ENCODE measurements at places on chromosomes 11 and 22.

GRCh38 chr11:9250139-9250582, 15.0 kb downstream of the DENND5A start:
- no peak for DNase-seq

- no peak for DNase-seq
These were observed 39.0 kb downstream of the DDX10 start for GRCh38 chr11:108703916-108704315.

- peak; percentile 34 for DNase-seq
These were observed 273.3 kb downstream of the BUD13 start for GRCh38 chr11:116499396-116500003.

- no peak for DNase-seq
These were observed 5.3 kb upstream of the CREB3L1 start for GRCh38 chr11:46271875-46272815.

DNA sequence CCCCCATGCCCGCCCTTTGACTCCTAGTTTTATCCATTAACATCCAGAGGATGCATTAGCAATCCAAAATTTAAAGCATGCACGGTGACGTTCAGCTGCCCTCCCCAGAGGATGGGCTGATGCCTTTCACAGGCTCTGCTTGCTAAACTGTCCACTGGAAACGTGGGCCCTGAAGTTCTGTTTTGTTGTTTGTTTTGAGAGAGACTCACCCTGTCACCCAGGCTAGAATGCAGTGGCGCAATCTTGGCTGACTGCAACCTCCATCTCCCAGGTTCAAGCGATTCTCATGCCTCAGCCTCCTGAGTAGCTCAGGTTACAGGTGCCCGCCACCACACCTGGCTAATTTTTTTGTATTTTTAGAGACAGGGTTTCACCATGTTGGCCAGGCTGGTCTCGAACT, 39.3 kb downstream of the NFRKB start:
- no peak for DNase-seq

DNA sequence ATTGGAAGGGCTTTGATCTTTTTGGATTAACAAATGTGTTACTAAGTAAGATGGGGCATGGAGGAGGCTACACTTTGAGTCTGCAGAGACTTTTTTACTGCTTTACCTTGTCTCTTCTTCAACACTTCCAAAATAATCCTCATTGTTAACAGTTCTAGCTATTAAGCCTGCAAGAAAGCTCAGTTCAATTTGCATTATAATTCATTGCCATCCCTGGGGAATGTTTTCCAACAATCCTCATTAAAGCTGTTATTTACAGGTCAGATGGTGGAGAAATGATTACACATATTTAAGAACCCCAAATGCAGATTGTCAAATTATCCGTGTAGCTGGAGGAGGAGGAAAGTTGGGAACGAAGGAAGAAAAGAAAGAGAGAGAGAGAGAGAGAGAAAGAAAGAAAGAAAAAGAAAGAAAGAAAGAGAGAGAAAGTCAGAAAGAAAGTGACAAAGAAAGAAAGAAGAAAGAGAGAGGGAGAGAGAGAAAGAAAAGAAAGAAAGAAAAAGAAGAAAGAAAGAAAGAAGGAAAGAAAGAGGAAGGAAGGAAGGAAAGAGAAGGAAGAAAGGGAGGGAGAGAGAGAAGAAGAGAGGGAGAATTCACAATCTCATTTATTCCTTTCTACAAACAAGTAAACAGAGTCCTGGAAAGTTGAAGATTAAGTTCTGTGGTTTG, 443.9 kb downstream of the INSC start:
- DNase-seq, result no peak

DNA sequence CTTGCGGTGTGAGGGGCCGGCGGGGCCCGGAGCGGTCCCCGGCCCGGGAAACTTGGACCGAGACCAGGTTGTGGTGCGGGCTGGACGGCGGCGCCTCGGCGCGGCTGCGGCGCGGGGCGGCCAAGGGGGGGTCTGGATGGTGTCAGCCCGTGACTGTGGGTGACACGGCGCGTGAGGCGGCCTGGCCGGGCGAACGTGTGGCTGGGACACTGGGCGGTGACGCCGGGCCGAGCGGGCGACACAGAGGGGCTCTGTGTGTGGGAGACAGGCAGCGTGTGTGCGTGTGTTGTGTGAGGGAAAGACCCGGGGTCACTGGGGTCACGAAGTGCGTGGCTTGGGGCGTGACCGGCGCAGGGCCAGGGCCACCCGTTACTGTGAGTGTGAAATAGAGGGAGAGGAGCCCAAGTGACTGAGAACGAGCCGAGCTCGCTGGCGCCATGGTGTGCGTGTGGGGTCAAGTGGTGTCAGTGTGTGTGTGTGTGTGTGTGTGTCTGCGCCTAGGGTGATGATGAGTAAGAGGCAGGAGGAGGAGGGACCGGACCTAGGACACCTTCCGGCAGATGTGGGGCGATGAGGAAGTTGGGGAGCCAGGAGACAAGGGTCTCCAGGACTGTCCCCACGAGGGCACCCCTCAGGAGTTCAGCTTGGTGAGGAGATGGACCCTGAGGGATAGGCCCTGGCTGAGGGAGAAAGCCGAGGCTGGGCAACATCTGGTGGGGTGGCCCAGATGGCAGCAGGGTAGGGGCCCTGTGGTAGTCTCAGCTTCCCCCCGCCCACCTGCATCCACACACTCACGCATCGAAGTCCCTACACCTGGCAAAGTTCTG, 817 bp downstream of the RELT start:
- DNase-seq, result peak; percentile 59

DNA sequence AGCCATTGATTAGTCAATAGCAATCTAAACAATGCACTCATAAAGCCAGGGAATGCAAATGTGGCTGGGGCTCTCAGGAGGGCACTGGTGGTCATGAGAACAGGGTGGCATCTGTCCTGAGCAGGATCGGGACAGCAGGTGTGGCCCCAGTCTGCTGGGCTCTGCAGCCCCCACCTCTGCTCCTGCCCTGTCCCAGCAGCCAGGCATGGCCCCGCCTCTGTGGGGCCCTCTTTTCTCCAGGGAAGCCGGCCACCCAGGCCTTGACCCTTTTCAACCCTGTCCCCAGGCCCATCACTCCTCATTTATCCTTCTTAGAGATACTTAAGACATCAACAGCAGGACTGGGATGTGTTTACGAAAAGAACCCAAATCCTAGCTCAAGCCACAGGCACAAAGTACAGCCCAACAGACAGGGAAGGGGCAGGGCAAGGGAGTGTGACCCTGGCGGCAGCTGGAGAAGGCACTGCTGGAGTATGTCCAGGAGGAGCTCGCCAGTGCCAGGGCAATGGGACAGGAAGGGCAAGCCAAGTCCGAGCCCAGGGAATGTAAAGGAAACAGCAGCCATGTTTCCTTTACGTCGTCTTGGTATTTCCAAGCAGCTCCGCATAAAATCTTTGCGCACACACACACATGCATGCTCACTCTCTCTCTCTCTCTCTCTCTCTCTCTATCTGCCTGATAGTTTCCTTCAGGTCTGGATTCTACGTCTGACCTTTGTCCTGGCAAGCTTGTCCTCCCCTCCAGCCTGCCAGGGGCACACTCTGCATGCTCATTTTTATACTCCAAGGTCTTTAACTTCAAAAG, 59.9 kb downstream of the DGCR2 start:
- DNase-seq, result no peak

- no peak for DNase-seq
These were observed 116.7 kb downstream of the SGSM3 start for GRCh38 chr22:40486962-40487602.

- peak; percentile 41 for DNase-seq
These were observed 4.9 kb upstream of the RAB38 start for GRCh38 chr11:88179971-88180629.

GRCh38 chr11:23097891-23098290, 237.6 kb upstream of the CCDC179 start:
- DNase-seq, result no peak

GRCh38 chr22:48459859-48460823, 1367.5 kb downstream of the BRD1 start:
- no peak for DNase-seq

GRCh38 chr11:117700551-117700950, 96.5 kb downstream of the DSCAML1 start:
- no peak for DNase-seq

- DNase-seq, result peak; percentile 19
These were observed 143.0 kb upstream of the SORL1-AS1 start for GRCh38 chr11:121595717-121596161.

- DNase-seq, result peak; percentile 54
These were observed 267.2 kb upstream of the SYN3 start for GRCh38 chr22:33325232-33326004.

DNA sequence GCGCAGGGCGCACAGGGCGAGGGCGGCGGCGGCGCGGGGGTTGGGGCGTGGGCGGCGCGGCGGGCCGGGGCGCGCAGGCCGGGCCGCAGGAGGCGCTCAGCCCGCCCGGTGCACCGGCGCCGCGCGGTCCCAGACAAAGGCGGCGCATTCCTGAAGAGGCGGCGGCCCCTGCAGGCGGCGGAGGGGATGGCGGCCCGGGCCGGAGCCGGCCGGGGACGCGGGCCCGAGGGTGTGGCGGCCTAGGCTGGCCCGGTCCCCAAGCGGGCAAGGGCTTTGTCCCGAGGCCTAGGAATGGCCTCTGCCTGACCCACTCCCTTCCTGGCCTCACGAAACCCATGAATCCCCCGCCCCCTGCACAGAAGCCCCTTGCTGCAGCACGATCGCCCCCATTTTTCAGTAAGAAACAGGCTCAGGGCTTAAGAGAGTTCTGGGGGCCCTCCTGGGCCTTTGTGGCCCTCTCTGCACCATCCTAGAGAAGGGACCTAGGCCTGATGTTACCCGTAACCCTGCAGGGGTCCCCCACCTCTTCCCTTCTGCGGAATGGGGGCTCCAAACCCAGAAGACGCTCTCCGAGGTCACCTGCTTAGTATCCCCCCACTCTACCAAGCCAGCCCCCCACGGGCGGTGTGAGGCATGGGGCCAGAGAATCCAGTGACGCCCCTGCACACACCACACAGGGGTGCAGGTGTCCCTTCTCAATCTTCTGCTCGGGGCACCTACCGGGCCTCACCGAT, at the start of gene RTN4R:
Gene RTN4R (minus strand): TSS at position 40 of the 734 bp plus-strand sequence. CDS start 226 bp downstream, outside the sequence.
- peak; percentile 56 for DNase-seq

All from PC-9 (cell line).